ENCODE measurements at places on chromosomes 7 and 10. TPM values are rescaled to one million over a fixed set of nuclear protein-coding genes. Genes with fewer than 3 reads are reported as not detected.

- no peak overlapping the region for H3K27ac ChIP-seq
- no peaks in the 10 kb centered on the region for H3K27me3 ChIP-seq
- no peak for DNase-seq
- peaks cover 8% of the 10 kb centered on the region for H3K4me1 ChIP-seq
- H3K36me3 ChIP-seq: no peaks in the 10 kb centered on the region
- H3K4me3 ChIP-seq: no peak overlapping the region
These were observed 159.4 kb upstream of the AHR start for GRCh38 chr7:17139081-17139480.

GRCh38 chr10:31808258-31809218, 120.1 kb downstream of the ARHGAP12 start:
- H3K36me3 ChIP-seq: peaks cover 15% of the 10 kb centered on the region
- H3K4me1 ChIP-seq: no peaks in the 10 kb centered on the region

- peaks cover 2% of the 10 kb centered on the region for H3K36me3 ChIP-seq
These were observed 40.0 kb downstream of the CUX1 start for GRCh38 chr7:101857358-101857811.

DNA sequence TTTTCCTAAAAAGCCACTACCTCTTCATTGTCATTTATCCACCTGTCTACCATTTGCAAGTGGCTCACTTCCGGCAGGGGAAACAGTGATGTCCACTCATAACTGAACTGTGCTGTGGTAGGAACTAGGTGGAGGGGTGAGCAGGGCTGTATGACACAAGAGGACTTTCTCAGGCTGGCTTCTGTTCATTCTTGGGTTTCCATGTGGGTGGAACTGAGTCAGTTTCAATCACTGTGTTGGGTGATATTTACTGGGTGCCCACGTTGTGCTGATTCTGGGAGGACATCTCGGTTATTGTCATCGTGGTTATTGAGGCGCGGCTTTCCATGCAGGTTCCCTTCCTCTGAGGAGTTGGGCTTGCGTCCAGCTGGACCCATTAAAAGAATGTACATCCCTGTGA, 38.8 kb downstream of the RAMP3 start:
- H3K36me3 ChIP-seq: no peaks in the 10 kb centered on the region
- H3K27me3 ChIP-seq: peaks cover 18% of the 10 kb centered on the region
- no peak overlapping the region for H3K27ac ChIP-seq

- no peaks in the 10 kb centered on the region for H3K4me1 ChIP-seq
- no peaks in the 10 kb centered on the region for H3K27me3 ChIP-seq
- DNase-seq: no peak
- no peaks in the 10 kb centered on the region for H3K36me3 ChIP-seq
These were observed 376.0 kb downstream of the SORCS3 start for GRCh38 chr10:105017116-105017515.

The HACD1 gene
- 15.9 TPM for total RNA-seq

The TMEM273 gene
- not detected for total RNA-seq

- no peak overlapping the region for H3K27ac ChIP-seq
- peaks cover 6% of the 10 kb centered on the region for H3K4me1 ChIP-seq
These were observed 1088.9 kb downstream of the KCNMA1 start for GRCh38 chr10:76548716-76549115.

DNA sequence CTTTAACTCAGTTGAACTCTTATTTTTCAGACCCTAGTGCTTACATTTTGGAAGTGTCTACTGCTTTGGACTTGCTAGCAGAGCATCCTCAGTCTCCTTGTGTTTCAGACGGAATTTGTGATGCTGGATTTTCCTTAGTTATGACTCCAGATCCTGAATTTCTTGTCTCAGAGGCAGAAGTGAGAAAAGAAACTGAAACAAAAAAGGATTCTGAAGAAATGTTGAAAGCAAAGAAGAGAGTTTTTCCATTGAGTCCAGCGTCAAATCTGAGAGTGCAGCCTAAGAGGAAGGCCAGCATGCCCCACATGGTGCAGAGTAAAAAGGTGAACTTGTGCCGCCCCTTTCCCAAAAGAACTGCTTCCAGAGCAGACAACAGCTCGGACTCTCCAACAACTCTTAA, 46.1 kb downstream of the TASOR2 start:
- peaks cover 5% of the 10 kb centered on the region for H3K4me1 ChIP-seq
- DNase-seq: no peak
- no peak overlapping the region for H3K4me3 ChIP-seq
- peaks cover 7% of the 10 kb centered on the region for H3K36me3 ChIP-seq

DNA sequence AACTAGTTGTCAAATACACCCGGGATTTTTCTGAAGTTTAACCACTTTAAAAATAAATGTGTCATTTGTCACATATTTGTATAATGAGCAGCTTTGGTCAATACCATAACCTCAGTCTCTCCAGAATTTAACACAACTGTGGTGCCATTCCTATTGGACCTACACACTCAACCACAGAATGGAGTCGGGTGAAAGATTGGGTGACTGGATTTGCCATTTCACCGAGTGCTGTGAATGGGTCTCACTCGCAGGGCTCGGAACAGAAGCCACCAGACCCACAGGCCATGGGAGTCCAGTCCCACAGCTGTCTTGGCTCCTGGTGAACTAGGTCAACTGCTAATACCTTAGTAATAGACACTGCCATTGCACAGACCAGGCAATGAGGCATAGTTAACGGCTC, 298.4 kb downstream of the CCDC3 start:
- no peaks in the 10 kb centered on the region for H3K36me3 ChIP-seq
- DNase-seq: no peak

The ABCB1 gene
- 0.48 TPM for total RNA-seq

The OR2A12 gene
- not detected for total RNA-seq

DNA sequence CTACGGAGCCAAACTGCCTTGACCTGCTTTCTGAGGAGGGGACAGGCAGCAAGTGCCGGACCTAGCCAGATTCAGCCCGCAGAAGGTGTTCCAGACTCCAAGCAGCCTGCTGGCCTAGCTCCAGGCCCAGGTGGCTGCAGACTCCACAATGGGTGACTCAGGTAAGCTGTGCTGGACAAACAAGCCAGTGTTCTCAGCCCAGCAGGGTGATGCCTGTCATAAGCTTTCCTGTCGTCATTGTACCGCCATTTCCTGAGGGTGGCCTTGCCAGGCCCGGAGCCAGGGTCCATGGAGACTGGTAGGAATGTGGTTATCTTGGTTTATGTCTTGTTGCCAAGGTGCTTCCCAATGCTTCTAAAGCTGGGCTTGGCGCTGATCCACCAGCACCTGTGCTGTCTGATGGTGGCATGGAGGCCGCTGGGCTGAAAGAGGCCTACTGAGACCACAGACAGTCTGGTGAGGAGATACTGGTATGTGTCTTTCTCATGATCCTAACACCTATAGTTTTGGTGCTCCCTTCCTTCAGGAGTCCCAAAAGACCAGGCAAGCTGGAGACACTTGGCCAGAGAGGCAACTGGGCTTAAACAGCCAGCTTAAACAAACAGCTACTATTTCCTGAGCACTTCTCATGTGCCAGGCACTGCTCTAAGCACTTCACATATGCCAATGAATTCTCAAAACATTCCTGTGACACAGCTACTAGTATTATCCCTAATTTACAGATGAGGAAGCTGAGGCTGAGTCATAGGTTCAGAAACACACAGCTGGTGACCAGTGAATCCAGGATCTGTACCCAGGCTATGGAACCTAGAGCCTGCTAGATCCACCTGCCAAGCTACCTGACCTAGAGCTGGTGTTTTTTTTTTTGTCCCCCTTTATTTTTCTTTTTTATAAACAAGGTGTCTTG, 42.0 kb downstream of the ZC3HC1 start:
- H3K27me3 ChIP-seq: no peaks in the 10 kb centered on the region
- H3K4me1 ChIP-seq: peaks cover 1% of the 10 kb centered on the region
- DNase-seq: no peak
- no peak overlapping the region for H3K27ac ChIP-seq
